ENCODE measurements at places on chromosomes 6 and 20.

- no peak for DNase-seq
Observed at GRCh38 chr6:77638129-77638830, 14.6 kb upstream of the MEI4 start.

DNA sequence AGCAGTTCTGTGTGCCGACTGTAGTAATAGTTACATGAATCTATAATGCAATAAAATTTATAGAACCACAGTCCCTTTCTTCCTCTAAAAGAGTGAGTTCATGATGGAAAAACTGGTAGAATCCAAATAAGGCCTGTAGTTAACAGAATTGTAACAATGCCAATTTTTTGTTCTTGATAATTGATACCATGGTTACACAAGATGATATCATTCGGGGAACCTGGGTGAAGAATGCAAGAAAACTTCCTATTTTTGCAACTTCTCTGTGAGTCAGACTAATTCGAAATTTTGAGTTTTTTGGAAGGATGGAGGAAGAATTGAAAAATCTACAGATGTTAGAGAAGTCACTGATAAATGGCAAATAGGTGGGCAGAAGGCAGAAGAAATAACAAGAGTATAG, 381.8 kb downstream of the CDKAL1 start:
- DNase-seq: no peak

DNA sequence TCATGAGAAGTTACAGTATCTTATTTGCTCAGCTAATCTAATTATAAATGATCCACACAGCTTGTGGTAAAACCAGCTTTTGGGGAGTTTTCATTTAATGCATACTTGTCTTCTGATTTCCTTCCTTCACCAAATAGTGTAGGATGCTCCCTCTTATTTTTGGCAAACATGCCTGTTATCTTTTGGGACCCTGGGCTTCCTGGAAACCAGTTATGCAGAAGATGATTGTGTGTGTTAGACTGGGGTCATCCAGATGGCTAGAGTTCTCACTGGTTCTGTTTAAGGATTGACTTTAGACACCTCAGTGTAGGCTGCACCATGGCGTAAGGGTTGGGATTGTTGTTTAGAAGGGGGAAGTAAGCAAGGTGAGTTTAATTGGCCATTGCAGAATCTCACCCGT, 61.3 kb downstream of the PTPN1 start:
- DNase-seq: no peak

DNA sequence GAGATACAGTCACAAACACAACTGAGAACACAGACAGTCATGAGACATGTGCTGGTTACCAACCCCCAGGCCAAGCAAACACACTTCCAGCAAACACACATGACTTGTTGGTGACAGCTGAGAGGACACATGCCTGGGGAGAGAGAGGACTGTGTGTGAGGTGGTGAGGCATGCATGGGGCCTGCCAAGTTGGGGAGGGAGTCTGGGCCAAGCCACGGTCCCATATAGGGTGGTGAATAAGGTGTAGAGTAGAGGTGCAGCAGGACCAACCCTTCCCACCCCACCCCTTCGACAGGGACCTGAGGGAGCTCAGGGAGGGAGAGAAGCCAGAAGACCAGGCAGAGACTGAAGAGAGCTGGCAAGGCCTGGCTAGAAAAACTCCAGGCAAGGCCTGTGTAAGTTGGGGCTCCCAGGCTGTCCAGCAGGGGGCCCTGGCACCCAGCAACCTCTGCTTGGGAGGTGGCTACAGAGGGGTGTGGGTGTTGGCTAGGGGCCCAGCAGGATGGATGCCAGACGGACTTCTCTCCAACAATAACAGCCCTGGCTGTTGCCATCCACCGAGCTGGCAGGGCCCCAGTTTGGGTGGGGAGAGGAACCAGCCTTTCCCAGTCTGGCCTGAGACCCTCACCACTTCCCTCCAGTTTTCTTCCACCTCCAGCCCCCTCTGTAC, 2.0 kb upstream of the SLC29A1 start:
- DNase-seq: peak; percentile 41

GRCh38 chr20:4904127-4904860, 97.0 kb downstream of the SLC23A2 start:
- DNase-seq: no peak

All from activated CD4-positive, CD25-positive, alpha-beta regulatory T cell (primary cell).